ENCODE measurements at places on chromosomes 13 and 19. TPM values are rescaled to one million over a fixed set of nuclear protein-coding genes. Genes with fewer than 3 reads are reported as not detected.

GRCh38 chr13:87820241-87820640 lies 149.1 kb downstream of the SLITRK5 start:
- H3K27me3 ChIP-seq, result no peaks in the 10 kb centered on the region
- no peak overlapping the region for H3K4me3 ChIP-seq
- H3K36me3 ChIP-seq, result no peaks in the 10 kb centered on the region
- no peak overlapping the region for H3K27ac ChIP-seq
- DNase-seq, result no peak
- H3K4me1 ChIP-seq, result peaks cover 7% of the 10 kb centered on the region

GRCh38 chr13:47903836-47904235 lies 97.2 kb downstream of the SUCLA2 start:
- no peak overlapping the region for H3K4me3 ChIP-seq
- no peaks in the 10 kb centered on the region for H3K4me1 ChIP-seq
- no peak overlapping the region for H3K27ac ChIP-seq
- H3K36me3 ChIP-seq, result no peaks in the 10 kb centered on the region
- no peak for DNase-seq

DNA sequence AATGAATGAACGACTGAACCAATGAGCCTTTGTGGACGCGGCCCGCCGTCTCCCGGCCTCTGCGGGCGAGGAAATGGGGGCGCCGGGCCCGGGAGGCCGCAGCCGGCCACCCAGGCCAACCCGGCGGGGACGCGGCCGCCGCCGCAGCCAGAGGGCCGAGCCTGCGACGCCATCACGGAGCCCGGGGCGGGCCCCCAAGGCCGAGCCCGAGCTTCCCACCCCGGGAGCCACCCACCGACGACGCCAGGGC lies 216 bp downstream of the SUGP2 start:
- H3K27me3 ChIP-seq, result no peaks in the 10 kb centered on the region
- H3K36me3 ChIP-seq, result no peaks in the 10 kb centered on the region
- H3K4me3 ChIP-seq, result peak overlapping the region; percentile 98
- peak overlapping the region; percentile 67 for H3K27ac ChIP-seq
- peaks cover 4% of the 10 kb centered on the region for H3K4me1 ChIP-seq
- DNase-seq, result peak; percentile 75

The CTXN1 gene
- total RNA-seq, result 34.3 TPM

- no peaks in the 10 kb centered on the region for H3K36me3 ChIP-seq
- DNase-seq, result no peak
- H3K4me3 ChIP-seq, result no peak overlapping the region
- no peak overlapping the region for H3K27ac ChIP-seq
These were observed 151.4 kb downstream of the PDS5B start for GRCh38 chr13:32737679-32738078.

- H3K27ac ChIP-seq, result no peak overlapping the region
- H3K4me3 ChIP-seq, result no peak overlapping the region
- H3K27me3 ChIP-seq, result no peaks in the 10 kb centered on the region
- no peaks in the 10 kb centered on the region for H3K4me1 ChIP-seq
- H3K36me3 ChIP-seq, result no peaks in the 10 kb centered on the region
- DNase-seq, result no peak
These were observed 444.8 kb downstream of the SLITRK5 start for GRCh38 chr13:88115976-88116375.

The IL17D gene
- total RNA-seq, result 2.6 TPM

The ZNF85 gene
- 48.3 TPM for total RNA-seq

GRCh38 chr13:51906581-51906980 lies 44.8 kb downstream of the CCDC70 start:
- no peaks in the 10 kb centered on the region for H3K27me3 ChIP-seq
- no peaks in the 10 kb centered on the region for H3K36me3 ChIP-seq
- peaks cover 6% of the 10 kb centered on the region for H3K4me1 ChIP-seq
- no peak overlapping the region for H3K27ac ChIP-seq

The CDC42EP5 gene
- 1.1 TPM for total RNA-seq

- H3K36me3 ChIP-seq, result no peaks in the 10 kb centered on the region
- H3K27ac ChIP-seq, result no peak overlapping the region
- H3K27me3 ChIP-seq, result no peaks in the 10 kb centered on the region
These were observed 852.7 kb upstream of the KLHL1 start for GRCh38 chr13:70960841-70961443.

DNA sequence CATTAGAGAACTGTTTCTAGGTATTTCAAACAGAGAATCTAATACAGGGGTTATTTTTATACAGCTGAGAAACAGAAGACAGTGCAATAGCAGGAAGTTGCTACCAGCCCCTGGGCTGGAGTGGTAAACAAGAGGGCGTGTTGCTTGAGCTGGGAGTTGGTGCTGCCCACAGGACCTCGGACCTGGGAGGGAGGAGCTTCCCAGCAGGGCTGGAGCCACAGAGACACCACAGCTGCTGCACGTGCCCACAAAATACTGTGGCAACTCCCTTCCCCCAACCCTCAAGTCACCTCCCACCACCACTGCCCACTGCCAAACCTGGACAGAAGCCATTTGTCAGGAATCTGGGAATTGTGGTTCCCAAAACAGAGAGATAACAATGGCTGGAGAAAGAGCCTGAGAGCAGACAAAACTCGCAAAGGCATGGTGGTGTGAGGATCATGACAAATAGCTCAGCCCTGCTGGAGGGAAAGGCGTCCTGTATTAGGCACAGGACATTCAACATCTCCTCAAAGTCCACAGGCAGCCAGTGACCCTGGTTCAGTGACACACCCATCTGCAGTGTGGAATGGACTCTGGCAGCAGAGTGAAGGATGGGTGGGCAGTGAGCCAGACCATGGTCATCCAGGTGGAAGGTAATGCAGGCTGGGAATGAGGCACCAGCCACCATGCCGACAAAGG lies 57.2 kb downstream of the SPATA13 start:
- DNase-seq, result no peak
- no peaks in the 10 kb centered on the region for H3K36me3 ChIP-seq
- no peak overlapping the region for H3K4me3 ChIP-seq
- H3K4me1 ChIP-seq, result peaks cover 26% of the 10 kb centered on the region
- H3K27me3 ChIP-seq, result no peaks in the 10 kb centered on the region
- no peak overlapping the region for H3K27ac ChIP-seq

DNA sequence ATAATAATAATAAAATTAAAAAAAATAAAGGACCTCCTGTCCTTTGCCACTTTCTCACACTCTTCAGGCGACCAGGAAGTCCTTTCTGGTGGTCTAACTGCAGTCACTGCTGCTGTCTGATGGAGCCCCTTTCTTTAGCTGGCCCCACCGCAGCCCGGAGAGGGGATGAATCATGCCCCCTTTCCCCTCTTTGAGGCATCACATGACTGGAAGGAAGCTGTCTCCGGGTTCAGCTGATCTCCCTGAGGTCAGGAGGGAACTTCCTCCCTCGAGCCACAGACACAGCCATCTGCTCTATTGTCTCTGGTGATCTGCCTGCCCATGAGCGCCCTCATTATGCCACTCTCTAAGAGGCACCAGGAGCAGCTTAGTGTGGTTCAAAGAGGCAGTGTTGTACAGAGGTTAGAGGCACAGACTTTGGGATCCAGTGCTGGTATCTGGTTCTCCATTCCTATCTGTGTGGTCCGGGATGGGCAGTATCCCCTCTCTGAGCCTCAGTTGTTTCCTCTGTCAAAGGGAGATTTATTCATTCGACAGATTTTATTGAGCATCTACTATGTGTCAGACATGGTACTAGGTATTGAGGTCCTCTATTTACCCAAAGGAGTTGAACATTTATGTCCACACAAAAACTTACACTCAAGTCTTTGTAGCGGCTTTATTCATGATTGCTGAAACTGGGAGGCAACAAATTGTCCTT lies 30.0 kb downstream of the VAV1 start:
- no peak overlapping the region for H3K4me3 ChIP-seq
- no peak overlapping the region for H3K27ac ChIP-seq
- DNase-seq, result peak; percentile 7
- no peaks in the 10 kb centered on the region for H3K4me1 ChIP-seq

The AMER2 gene
- total RNA-seq, result not detected

The CRX gene
- total RNA-seq, result 0.19 TPM

GRCh38 chr13:109192306-109192705 lies 562.9 kb downstream of the MYO16 start:
- H3K27ac ChIP-seq, result no peak overlapping the region
- no peak for DNase-seq
- H3K4me1 ChIP-seq, result peaks cover 10% of the 10 kb centered on the region
- H3K27me3 ChIP-seq, result no peaks in the 10 kb centered on the region
- no peak overlapping the region for H3K4me3 ChIP-seq
- H3K36me3 ChIP-seq, result no peaks in the 10 kb centered on the region

DNA sequence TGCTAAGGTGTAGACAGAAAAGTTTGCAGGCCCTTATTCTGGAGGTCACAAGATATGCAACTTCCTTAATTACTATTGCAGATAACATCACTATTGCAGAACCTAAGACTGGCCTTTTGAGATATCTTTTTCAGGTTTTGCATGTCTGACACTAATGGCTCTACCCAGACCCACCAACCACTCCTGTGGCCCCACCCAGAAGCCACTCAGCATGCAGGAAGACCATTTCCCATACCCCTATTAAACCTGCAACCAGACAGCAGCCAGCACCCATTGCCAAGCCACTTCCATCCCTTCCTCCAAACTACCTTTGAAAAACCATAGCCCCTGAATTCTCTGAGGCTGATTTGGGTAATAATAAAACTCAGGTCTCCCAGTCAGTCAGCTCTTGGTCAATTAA lies 297.6 kb downstream of the SLITRK6 start:
- H3K27ac ChIP-seq, result no peak overlapping the region
- H3K4me1 ChIP-seq, result peaks cover 9% of the 10 kb centered on the region
- H3K4me3 ChIP-seq, result no peak overlapping the region
- no peaks in the 10 kb centered on the region for H3K27me3 ChIP-seq
- no peak for DNase-seq

- peak overlapping the region; percentile 24 for H3K27ac ChIP-seq
- no peaks in the 10 kb centered on the region for H3K27me3 ChIP-seq
- H3K4me1 ChIP-seq, result peaks cover 57% of the 10 kb centered on the region
These were observed 35.3 kb downstream of the DACH1 start for GRCh38 chr13:71831716-71832115.

DNA sequence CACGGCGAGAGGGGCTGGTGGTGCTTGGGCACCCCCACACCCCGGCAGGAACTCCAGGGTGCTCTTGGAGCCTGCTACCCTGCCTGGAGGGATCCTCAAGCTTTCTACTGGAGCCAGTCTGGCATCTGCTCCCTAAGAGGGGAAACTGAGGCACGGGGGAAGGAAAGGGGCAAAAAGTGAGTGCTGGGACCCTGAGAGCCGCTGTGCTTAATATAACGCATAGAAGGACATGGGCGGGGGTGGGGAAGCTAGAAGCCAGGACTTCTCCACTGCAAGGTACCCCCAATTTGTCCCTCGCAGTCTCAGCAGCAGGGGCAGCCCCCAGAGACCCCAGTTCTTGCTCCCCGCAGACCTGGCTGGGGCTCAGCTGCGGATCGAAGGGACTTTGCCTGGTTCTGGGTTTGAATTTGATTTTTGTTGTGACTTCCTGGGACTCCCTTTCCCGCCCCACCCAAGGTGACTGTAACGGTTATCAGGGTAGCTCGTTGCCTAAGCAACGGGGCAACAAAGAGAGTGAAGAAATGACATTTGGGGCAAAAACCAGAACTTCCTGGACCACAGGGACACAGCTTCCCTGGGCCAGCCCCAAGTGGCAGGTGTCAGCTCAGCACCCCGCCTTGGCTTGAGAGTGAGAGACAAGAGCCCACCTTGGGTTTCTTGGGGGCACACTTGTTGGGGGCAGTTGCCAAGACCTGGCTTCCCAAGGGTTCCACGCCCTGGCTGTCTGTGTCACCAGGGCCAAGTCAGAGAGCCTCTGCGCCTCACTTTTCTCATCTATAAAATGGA lies 638 bp downstream of the ADGRE5 start:
- H3K36me3 ChIP-seq, result no peaks in the 10 kb centered on the region
- H3K27me3 ChIP-seq, result no peaks in the 10 kb centered on the region
- H3K4me1 ChIP-seq, result peaks cover 22% of the 10 kb centered on the region

- H3K4me3 ChIP-seq, result peak overlapping the region; percentile 69
- no peaks in the 10 kb centered on the region for H3K36me3 ChIP-seq
- H3K27ac ChIP-seq, result no peak overlapping the region
- DNase-seq, result peak; percentile 53
- no peaks in the 10 kb centered on the region for H3K27me3 ChIP-seq
These were observed 1.1 kb downstream of the UBXN6 start for GRCh38 chr19:4456476-4456842.

The TSPAN16 gene
- not detected for total RNA-seq

DNA sequence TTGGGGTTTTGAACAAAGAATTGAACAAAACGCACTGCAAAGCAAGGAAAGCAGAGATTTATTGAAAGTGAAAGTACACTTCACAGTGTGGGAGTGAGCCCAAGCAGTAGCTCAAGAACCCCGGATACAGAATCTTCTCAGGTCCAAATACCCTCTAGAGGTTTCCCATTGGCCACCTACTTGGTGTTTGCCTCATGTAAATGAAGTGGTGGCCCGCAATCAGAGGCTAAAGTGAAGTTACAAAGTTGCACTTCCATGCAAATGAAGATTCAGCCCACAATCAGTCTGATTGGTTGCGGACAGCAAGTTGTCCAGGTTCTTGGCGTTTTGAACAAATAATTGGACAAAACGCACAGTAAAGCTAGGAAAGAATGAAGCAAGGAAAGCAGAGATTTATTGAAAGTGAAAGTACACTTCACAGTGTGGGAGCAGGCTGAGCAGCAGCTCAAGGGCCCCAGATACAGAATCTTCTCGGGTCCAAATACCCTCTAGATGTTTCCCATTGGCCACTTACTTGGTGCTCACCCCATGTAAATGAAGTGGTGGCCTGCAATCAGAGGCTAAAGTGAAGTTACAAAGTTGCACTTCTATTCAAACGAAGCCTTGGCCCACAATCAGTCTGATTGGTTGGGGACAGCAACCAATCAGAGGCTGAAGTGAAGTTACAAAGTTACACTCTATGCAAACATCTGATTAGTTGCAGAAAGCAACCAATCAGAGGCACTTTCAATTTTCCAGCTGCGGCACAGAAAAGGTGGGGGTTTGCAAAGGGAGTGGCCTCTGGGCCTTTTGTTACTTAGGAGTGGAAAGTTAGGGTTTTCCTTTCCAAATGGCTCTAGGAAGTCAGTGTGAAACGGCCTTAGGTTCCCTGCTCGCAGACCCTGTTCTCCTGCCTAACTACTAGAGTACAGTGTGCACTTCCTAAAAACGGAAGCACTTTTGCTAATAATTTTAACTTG lies 4.8 kb upstream of the TM9SF2 start:
- H3K27me3 ChIP-seq, result no peaks in the 10 kb centered on the region
- no peak overlapping the region for H3K27ac ChIP-seq
- DNase-seq, result no peak
- H3K36me3 ChIP-seq, result no peaks in the 10 kb centered on the region
- H3K4me1 ChIP-seq, result peaks cover 5% of the 10 kb centered on the region

GRCh38 chr13:30679483-30680330 lies 55.6 kb upstream of the ALOX5AP start:
- no peaks in the 10 kb centered on the region for H3K4me1 ChIP-seq
- peaks cover 11% of the 10 kb centered on the region for H3K27me3 ChIP-seq
- no peak overlapping the region for H3K4me3 ChIP-seq
- peak; percentile 60 for DNase-seq
- no peaks in the 10 kb centered on the region for H3K36me3 ChIP-seq

- DNase-seq, result no peak
- H3K4me1 ChIP-seq, result no peaks in the 10 kb centered on the region
- no peaks in the 10 kb centered on the region for H3K27me3 ChIP-seq
- no peak overlapping the region for H3K4me3 ChIP-seq
- no peak overlapping the region for H3K27ac ChIP-seq
These were observed 16.5 kb downstream of the ARHGEF7 start for GRCh38 chr13:111131611-111132010.

The SHANK1 gene
- 1.4 TPM for total RNA-seq

The PSG3 gene
- not detected for total RNA-seq

The CNN1 gene
- total RNA-seq, result 7.2 TPM

The COL5A3 gene
- total RNA-seq, result 0.15 TPM

GRCh38 chr19:13187419-13187818 lies 37.2 kb downstream of the IER2 start:
- no peak overlapping the region for H3K27ac ChIP-seq
- no peaks in the 10 kb centered on the region for H3K4me1 ChIP-seq
- DNase-seq, result no peak
- H3K4me3 ChIP-seq, result no peak overlapping the region
